Activated naive CD4-positive, alpha-beta T cell treated with anti-CD3 and anti-CD28 coated beads, Interleukin-2, amount 10 ng/mL, durations not matched to agents 7 days and 5 days (primary cell): ENCODE measurements at places on chromosomes 13 and 19.

GRCh38 chr13:36820222-36820621, 1.2 kb downstream of the RFXAP start:
- DNase-seq = no peak

DNA sequence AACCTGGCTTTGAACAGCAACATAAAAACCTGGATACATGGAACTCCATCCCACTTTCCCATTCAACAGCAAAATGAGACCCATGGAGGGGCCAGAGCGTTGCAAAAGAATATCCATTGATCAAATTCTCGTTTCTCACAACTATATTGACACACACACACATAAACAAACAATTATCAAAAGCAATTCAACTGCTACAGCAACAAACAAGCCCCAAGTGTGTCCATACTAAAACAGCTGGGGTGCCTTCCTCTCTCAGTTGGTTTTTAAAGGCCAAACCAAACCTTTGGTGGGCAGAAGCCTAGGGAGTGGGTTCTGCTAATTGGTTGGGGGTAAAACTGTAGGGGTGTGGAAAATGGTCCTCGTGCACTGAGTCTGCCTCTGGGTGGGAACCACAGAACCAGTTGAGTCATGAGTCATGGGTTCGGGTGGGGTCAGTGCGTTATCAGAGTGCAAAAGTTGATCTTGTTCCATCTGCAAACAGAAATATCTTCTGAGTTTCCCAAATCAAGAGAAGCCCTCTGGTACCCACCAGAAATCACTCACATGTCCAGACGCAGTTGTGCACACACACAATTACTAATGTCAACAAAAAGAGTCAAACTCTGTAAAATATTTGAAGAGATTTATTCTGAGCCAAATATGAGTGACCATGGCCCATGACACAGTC, 18.5 kb downstream of the GPR42 start:
- DNase-seq = no peak

DNA sequence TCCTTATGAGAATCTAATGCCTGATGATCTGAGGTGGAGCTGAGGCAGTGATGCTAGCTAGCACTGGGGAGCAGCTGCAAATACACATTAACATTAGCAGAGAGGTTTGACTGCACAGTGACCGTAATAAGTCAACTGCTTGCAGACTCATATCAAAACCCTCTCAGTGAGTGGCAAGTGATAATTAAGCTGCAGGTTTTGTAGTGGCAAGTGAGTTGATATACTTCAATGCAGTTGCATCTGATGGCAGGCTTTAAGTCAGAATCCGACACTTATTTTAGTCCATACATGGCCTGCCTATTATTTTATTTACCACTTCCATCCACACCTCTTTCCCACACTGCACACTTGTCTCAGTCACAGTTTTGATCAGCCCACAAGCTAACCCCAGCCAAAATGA, 209.2 kb upstream of the IRS2 start:
- no peak for DNase-seq

- DNase-seq = peak; percentile 82
These were observed at the start of gene UBE2M for GRCh38 chr19:58558066-58558622. UBE2M (minus strand) TSS chr19:58558611; CDS start chr19:58558381, 230 bp downstream.

GRCh38 chr19:18987456-18987855, 45.9 kb downstream of the SUGP2 start:
- DNase-seq = no peak

DNA sequence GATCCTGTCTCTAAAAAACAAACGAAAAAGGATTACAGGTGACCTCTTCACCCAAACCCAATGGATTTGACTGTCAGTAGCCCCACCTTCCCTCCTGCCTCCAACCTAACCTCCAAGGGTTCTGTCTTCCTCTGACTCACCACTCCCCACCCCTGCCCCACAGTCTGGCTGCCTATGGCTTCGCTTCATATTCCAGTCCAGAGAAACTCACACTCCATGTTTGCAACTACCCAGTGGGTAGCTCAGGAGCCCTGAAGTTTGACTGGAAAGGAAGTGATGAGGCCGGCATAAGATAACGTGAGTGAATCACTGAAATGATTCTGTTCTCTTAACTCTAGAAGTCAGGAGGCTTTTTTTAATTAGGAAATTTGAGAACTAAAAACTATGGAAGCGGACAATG, 303.9 kb downstream of the FOXO1 start:
- no peak for DNase-seq

DNA sequence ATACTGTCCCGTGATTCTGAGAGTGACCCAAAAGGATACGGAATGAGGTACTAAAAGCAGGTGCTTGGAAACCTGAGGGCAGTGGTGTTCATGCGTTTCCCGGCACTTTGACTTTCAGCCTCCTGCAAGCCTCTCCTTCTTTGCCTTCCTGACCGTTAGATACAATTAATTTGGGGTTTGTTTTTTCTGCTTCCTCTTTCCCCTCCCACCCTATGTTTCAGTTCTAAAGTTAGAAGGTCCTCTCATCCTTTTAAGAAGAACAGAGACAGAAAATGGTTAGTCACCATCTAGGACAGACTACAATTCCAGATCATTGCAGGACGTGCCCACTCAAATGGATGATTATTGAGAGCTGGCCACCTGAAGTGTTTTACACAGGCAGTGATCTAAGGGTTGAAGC, 1.8 kb upstream of the LILRB4 start:
- DNase-seq = no peak

- no peak for DNase-seq
These were observed 116.8 kb upstream of the SPATA13 start for GRCh38 chr13:24043590-24044350.

GRCh38 chr13:114118086-114118485, 14.3 kb downstream of the RASA3 start:
- DNase-seq = no peak

- DNase-seq = no peak
These were observed 25.3 kb downstream of the POMP start for GRCh38 chr13:28684257-28684656.

DNA sequence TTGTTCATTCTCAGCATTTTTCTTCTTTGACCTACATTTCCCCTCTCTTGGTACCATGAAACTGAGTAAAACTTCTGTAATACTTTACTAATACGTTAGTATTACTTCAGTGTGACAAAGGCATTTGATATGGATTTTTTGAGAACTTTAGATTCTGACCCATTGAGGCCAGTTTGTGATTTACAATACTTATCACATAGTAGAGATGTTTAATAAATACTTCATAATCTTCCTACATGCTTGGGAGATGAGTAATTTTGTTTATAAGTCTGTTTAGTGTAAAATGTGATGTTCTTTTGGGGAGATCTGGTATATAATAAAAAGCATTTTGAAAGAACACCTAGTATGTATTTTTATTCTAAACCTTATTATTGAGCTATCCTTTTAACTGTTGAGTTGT, 29.7 kb downstream of the GTF2F2 start:
- no peak for DNase-seq

DNA sequence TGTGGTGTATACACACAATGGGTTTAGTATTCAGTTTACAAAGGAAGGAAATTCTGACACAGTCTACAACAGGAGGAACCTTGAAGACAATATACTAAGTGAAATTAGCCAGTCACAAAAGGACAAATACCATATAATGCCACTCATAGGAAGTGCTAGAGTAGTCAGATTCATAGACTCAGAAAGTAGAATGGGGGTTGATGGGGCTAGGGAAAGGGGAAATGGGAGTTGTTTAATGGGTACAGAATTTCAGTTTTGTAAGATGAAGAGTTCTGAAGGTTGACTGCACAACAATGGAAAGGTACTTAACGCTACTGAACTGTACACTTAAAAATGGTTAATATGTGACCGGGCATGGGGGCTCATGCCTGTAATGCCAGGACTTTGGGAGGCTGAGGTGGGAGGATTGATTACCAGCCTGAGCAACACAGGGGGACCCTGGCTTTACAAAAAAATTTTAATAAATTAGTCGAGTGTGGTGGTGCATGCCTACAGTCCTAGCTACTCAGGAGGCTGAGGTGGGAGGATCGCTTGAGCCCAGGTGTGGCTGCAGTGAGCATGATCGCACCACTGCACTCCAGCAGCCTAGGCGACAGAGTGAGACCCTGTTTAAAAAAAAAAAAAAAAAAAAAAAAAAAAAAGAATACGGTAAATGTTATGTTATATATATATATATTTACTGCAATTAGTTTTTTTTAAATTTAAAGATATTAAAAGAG, 45.0 kb downstream of the SLC15A1 start:
- no peak for DNase-seq

- DNase-seq = no peak
These were observed 1152.9 kb downstream of the PCDH9 start for GRCh38 chr13:66077132-66077689.

GRCh38 chr13:28136916-28137315, 1.4 kb upstream of the PAN3 start:
- peak; percentile 31 for DNase-seq

DNA sequence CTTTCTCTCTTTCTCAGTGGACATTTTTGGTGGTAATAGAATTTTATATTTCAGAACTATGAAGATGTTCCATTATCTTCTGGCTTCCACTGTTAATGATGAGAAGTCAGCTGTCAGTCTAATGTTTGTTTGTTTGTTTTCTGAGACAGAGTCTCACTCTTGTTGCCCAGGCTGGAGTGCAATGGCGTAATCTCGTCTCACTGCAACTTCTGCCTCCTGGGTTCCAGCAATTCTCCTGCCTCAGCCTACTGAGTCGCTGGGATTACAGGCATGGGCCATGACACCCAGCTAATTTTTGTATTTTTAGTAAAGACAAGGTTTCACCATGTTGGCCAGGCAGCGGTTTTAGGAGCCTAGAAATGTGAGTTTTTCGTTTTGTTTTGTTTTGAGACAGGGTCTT, 4.7 kb downstream of the ZNF317 start:
- DNase-seq = no peak

GRCh38 chr19:43667126-43667875, 2.7 kb downstream of the PLAUR start:
- DNase-seq = no peak

- DNase-seq = no peak
These were observed 40.5 kb downstream of the ACTN4 start for GRCh38 chr19:38687837-38688378.

DNA sequence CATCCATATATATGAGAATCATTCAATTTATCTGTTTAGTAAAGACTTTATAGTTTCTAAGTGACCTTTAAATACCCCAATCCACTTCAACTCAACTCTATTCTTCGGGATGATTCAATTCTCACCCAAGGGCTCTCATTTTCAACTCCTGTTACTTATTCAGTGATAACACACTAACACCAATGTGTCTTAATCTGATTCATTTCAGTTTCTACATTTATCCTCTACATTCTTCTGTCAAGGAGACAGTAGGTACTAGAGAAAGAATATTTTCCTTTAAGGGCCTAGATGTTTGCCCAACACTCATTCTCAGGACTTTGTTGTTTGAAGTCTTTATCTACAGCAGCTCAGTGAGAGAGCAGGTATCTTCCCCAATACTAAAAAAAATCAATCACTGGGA, 7.1 kb downstream of the ARGLU1 start:
- no peak for DNase-seq
